Activated CD8-positive, alpha-beta memory T cell treated with anti-CD3 and anti-CD28 coated beads for 24 hours (primary cell): ENCODE measurements at places on chromosomes 4 and X.

GRCh38 chr4:105184316-105184980 lies 37.8 kb downstream of the TET2 start:
- DNase-seq = no peak

DNA sequence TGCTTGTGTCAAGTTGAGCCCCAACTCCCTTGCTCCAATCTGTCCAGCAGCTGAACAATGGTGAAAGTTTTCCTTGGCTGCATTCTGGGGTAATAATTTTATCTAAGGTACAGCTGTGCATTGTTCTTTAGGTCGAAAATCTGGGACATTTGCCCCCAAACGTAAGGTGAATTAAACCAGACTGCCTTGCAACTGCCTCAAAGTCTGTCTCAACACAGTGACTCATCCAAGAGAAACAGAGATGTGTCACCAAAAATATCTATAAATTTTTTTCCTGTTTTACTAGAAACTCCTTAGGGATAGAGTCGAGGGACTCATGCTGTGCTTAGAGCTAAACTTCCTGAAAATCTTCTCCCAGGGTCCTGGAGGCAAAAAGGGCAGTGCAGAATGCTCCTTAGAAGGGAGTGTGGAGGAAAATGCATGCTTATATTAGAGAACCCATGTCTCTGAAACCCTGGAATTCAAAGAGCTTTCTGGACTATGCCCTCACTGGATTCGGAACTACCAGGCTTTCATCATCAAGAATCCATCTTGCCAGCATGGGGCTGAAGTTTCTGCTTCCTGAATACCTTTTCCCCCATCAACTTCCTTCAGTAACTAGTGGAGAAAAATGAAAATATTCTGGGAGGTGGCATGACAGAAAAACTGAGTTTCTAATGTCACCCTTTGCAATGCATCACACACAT lies 115.7 kb downstream of the PALLD start:
- DNase-seq = no peak

DNA sequence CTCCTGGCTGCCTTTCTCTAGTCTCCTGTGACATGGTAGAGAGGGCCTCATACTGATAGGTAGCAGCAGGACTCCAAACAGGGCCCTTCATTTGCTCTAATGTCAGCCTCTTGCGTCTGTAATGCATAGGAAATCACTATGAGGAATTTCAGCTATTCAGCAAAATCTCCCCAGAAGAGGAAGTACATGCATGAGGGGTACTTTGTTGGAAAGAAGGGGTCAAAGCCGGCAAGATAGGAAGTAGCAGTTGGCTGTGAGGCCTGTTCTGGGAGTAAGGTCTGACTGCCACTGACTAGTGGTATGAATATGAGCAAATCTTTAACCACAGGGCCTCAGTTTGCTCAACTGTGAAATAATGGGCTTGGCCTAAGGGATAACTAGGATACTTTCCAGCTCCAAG lies 283.2 kb downstream of the ARHGAP10 start:
- DNase-seq = no peak

- no peak for DNase-seq
Measured at GRCh38 chr4:91322961-91323360, 980.8 kb upstream of the GRID2 start.

- DNase-seq = no peak
Measured at GRCh38 chr4:137934911-137935310, 307.2 kb downstream of the SLC7A11 start.

GRCh38 chr4:120830204-120830603 lies 92.3 kb downstream of the PRDM5 start:
- no peak for DNase-seq

GRCh38 chr4:36502350-36502749 lies 220.9 kb downstream of the DTHD1 start:
- DNase-seq = no peak

GRCh38 chr4:109947918-109948317 lies 35.2 kb downstream of the EGF start:
- no peak for DNase-seq

GRCh38 chrX:39613997-39614679 lies 483.6 kb downstream of the BCOR start:
- peak; percentile 81 for DNase-seq

GRCh38 chr4:102584091-102584490 lies 82.9 kb downstream of the NFKB1 start:
- DNase-seq = no peak

- no peak for DNase-seq
Measured at GRCh38 chr4:185374027-185374426, 21.7 kb downstream of the LRP2BP start.

DNA sequence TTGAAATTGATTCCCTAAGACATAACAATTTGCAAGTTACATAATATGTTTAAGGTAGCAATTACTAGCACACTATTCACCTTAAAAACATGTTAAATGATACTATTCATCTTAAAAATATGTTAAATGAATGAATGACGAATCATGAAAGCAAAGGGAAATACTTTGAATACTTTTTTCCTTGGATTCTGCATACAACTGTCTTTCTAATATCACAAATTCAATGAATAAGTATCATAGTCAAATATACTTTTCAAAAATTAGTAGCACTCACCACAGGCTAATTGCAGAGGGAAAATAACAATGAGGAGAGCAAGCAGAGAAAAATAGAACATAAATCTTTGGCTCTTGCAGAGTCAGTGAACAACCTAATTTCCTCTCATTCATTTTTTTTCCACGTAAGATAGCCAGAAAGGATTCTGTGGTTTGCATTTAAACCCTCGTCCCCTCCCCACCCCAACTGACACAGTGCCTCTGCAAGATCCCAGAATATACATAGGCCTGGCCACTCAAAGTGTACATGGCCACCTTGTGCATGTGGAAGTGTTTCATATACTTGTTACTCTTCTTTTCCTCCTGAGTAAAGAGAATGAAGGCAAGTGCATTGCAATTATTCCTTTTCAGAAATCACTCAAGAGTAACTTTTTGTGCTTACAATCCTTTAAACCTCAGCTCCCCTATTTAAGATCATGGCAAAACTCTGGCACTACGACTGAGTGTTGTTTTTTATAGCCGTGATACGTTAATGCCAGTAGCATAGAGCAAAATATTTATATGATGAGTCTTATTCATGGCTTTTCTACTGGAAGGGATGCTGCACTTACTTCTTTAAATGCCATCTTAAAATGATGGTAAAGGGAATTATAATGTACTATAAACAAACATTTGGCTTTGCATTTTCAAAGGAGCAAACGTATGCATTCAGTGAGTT lies 236.4 kb downstream of the PDGFC start:
- no peak for DNase-seq

- DNase-seq = no peak
Measured at GRCh38 chrX:106606571-106606970, 5.2 kb upstream of the RADX start.

GRCh38 chrX:12871257-12871656 lies 4.4 kb downstream of the TLR7 start:
- no peak for DNase-seq

DNA sequence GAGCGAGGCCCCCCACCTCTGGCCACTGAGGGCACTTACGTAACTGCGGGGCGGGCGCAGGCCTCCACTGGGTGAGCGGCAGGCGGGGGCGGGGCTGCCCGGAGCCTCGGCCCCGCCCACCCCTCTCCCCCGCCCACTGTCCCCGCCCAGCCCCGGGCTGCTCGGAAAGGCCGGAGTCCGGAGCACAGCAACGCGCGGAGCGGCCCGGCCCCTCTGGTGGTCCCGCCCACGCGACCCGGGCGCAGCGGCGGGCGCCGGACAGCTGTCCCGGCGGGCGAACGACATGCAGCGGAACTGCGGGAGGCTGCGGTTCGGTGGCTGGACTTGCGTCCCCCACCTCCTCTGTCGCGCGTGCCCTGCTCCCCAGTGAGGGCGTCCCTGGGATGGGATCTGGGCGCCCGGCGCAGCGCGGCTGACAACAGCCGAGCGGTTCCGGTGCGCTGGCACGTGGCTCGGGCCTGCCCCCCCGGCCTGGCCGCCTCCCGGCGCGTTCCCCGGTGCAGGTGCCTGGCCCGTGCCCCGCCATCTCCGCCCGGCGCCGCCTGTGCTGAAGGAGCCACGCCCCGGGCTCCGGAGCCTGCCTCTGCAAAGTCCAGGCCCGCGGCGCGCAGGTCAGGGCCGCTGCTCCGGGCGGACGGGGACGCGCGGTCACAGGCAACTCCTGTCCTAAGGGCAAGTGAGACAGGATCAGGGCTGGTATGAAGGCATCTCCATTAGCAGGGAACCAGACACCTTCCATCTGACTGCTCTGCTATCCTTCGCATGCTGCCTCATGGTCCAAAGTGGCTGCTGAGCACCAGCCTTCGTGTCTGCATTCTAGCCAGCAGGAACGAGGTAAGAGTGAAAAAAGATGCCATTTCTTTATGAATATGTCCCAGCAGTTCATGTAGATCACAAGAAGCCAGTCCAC lies 21.8 kb upstream of the JAKMIP1 start:
- peak; percentile 64 for DNase-seq

DNA sequence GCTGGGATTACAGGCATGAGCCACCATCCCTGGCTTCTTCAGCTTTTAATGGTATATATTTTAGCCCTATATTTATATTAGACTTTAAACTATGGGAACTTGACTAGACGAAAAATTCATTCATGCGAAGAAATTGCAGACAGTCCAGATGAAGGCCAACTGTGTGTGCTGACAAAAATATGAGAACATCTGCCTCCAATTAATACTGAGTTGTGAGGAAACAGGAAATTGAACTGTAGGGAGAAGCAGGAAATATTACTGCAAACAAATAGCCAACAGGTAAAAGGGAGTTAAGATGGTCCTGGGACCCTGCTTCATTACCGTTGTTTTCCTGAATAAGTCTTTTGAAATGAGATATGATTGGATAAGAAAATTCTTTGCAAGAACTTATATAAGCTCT lies 26.3 kb downstream of the MGARP start:
- no peak for DNase-seq

DNA sequence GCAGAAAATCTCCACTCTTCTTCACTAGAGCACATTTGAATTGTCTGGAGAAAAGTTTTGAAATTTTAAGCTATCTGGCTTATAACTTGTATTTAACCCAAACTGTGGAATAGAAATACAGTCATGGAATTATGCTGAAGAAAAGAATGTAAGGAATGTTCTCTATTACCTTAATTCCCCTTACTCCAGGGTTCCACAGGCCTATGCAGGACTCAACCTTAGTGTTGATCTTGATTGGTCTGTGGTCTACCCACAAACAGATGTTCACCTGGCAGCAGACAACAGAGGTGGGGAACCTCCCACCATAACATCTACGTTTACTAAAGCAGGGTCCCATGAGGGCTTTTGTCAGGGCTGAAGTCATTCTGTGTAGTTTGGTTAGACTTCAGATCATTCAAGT lies 189.3 kb upstream of the GPRIN3 start:
- DNase-seq = no peak

GRCh38 chr4:8229331-8229975 lies 30.4 kb downstream of the SH3TC1 start:
- DNase-seq = peak; percentile 60

DNA sequence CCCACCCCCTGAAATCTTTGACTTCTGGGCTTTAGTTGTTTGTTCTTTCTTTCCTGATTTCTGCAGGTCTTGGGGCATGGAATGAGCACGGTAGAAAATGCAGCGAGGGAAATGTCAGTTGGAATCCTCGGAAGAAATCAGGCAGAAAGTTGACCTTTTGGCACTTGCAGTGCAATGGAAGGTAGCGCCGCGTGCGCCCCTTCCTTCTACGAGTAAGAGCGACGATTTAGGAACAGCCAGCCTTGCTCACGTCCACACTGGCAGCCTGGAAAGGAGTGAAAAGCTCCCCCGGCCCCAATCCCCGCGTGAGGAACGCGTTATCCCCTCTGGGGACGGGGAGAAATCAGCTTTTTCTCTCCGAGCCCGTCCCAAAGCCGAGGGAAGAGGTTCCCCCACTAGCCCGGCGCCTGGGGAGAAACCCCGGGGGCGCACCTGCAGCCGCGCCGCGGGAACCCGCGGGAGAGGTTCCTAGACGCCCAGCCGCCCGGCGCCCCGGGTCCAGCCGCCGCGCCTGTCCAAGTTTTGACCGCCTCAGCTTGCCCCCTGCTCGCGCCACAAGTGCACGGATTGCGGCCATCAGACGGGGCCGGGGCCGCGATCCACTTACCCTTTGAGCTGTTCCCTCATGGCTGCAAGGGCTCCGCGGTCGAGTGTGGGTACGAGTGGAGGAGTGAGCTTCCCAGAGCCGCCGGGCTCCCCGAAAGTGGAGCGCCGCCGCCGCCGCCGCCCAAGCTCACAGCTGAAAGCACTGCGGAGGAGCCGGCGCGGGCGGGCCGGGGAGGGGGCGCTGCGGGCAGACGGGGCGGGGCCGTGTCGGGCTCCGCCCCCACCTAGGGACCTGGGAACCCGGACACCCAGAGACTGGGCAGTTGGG lies 194.6 kb upstream of the FTHL17 start:
- DNase-seq = peak; percentile 53

GRCh38 chr4:147733716-147734344 lies 1.9 kb downstream of the ARHGAP10 start:
- DNase-seq = no peak

GRCh38 chr4:8468746-8469535 lies 28.4 kb downstream of the TRMT44 start:
- peak; percentile 71 for DNase-seq

GRCh38 chrX:17736856-17737709 lies at the start of gene SCML1:
Gene SCML1 (plus strand): TSS chrX:17737493. CDS start chrX:17744187, 6,694 bp downstream.
- DNase-seq = peak; percentile 88

- DNase-seq = no peak
Measured at GRCh38 chr4:4655901-4656300, 114.1 kb upstream of the STX18 start.

- DNase-seq = no peak
Measured at GRCh38 chr4:87025023-87025613, 90.3 kb downstream of the AFF1 start.

DNA sequence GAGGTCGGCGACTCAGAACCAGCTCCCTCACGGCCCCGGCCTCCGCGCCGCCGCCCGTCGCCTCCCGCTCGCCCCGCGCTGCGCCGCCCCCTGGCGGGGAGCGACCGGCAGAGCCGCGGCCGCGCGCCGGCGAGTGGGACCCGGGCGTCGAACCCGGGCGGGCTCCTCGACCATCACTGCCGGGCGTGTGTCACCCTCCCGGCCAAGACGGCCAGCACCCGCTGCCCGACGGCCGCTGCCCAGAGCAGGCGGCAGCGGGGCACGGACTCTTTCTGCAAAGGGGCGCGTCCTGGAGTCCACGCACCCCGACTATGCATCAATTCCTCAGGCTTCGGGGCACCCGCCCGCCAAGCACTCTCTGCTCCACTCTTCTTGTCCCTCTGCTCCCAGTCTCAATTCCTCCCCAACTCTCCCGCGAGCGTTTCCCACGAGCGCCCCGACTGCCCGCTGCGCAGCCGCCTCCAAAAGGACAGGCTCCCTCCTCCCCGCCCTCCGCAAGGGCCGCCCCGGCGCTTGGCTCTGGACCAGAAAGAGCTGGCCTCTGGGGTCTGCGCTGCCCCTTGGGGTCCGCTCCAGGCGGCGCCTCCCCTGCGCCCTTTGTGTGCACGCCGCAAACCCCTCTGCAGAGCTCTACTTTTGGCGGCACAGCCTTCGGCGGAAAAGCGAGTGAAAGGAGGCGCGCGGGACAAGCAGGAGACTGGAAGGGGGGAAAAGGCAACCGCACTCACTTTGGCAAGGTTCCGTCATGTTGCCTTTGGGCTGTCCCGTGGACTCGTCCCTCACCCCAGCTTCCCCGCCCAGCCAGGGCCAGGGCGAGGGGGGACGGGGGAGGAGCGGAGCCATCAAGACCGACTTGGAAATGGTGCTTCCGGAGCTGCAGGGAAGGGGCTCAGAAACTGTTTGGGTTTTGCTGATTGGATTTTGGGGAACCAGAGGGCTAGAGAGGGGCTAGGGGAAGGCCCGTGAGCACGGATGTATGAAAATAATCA lies 1.0 kb downstream of the PDE5A start:
- DNase-seq = peak; percentile 83

GRCh38 chrX:141904262-141904661 lies 568 bp downstream of the MAGEC1 start:
- no peak for DNase-seq

- DNase-seq = peak; percentile 72
Measured at GRCh38 chr4:169619518-169619957, 840 bp upstream of the CLCN3 start.
